ENCODE measurements at places on chromosomes 13 and 19.

GRCh38 chr13:29428310-29429181, 166.9 kb downstream of the SLC7A1 start:
- peak; percentile 64 for DNase-seq

DNA sequence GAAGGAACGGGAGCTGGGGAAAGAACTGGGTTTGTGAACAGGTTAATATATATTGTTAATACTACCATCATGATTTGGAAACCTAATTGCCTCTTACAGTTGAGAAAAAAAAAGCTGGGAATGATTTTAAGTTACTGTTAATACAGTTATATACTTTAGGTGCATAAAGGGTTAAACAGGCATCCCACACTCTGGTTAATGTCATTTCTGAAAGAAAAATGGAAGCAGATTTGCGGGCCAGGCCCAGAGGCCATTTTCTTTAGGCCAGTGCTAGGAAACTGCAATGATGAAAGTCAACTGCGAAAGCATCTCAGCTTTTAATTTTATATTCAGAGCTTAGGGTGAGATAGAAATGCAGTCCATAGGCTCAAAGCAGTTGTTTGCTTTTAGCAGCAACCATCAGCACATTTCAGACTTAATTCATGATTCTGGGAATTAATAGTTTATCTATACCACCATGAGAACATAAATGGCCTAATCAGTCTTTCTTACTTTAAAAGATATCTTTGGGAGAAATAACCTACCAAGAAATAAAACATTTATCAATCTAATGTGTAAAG, 592.8 kb downstream of the GPC6 start:
- DNase-seq, result no peak

DNA sequence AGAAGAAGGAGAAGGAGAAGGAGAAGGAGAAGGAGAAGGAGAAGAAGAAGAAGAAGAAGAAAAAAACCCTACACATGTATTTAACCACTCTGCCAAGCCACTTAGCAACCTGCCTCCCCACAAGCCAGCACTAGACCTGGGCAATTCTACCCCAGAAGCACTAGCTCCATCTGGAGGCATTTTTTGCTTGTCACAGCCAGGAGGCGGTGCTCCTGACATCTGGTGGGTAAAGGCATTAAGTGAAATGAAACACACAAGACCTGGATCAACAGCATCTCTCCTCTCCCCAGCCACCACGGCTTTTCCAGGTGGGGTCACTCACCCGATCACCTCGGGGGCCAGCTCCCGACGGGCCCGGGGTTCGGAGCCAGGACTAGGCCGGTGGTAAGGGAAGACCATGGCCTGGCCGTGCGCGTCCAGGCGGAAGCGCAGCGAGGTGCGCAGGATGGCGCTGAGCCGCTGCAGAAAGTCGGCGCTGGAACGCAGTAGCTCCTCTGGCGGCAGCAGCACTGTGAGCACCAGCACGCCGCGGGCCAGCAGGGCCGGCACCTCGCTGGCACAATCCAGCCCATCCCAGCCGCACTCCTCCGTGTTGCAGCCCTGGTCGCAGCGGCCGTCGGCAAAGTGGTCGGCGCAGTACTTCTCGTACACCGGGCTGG, 26.9 kb downstream of the NOTCH3 start:
- DNase-seq, result no peak

DNA sequence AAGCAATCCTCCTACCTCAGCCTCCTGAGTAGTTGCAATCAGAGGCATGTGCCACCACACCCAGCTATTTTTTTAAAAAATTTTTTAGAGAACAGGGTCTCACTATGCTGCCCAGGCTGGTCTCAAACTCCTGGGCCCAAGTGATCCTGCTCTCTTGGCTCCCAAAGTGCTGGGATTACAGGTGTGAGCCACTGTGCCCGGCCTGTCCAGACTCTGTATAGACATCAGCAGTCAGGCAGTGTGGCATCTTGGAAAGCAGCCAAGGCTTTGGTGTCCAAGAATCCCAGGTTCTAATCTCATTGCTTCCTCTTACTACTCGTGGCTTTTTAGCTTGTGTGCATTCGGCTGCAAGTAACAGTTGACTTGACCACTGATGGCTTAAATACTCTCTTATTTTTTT, 43.4 kb downstream of the BICRA start:
- no peak for DNase-seq

- DNase-seq, result no peak
Observed at GRCh38 chr19:40283414-40284250, 1.5 kb downstream of the AKT2 start.

GRCh38 chr19:533364-534058, 2.0 kb downstream of the CDC34 start:
- peak; percentile 58 for DNase-seq

DNA sequence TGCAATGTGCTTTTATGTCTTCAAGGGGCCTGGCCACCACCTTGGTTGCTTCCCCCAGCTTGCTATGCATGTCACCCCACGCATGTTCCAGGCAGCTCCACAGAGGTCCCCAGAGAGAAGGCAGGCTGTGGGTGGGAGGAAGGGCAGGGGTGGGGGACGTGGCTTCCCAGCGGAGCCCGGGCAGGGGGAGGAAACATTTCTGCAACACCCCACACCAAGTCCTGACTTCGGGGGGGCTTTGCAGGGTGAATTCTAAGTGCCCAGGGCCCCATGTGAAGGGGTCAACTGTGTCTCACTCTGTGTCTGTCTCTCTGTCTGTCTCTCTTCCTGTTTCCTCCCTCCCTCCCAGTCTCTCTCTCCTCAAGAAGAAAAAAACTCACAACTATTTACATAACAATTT, 39.6 kb downstream of the LTBP4 start:
- DNase-seq, result no peak

DNA sequence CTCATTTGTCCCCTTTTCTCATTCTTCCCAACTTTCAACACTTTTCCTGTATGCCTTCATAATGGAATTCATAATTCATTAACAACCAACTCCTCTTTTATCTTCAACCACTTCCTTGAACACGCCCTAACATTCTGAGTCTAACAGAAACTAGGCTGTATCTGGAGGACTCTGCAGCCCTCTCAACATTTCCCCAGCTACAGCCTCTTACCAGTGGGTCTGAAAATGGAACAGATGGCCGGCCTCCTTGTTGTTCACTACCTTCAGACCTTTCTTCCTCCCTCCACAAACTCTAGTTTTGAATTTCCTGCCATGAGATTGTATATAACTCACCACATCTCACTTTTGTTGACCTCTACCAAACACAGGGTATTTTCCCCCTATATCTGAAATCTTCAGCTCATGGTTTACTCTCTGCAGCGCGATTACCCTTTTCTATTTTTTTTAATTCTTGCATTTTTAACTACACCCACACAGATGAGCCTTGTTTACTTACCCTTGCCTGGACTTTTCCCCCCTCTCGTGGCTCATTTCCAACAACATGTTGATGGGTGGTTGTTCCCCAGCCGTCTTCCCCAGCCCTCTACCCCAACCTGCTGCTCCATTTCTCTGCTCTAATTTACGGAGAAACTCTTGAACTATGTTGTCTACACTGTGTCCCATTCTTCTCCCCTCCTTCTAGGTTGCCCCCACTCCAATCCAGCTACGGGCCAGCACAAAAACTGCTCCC, 846 bp downstream of the ZNF790 start:
- no peak for DNase-seq

DNA sequence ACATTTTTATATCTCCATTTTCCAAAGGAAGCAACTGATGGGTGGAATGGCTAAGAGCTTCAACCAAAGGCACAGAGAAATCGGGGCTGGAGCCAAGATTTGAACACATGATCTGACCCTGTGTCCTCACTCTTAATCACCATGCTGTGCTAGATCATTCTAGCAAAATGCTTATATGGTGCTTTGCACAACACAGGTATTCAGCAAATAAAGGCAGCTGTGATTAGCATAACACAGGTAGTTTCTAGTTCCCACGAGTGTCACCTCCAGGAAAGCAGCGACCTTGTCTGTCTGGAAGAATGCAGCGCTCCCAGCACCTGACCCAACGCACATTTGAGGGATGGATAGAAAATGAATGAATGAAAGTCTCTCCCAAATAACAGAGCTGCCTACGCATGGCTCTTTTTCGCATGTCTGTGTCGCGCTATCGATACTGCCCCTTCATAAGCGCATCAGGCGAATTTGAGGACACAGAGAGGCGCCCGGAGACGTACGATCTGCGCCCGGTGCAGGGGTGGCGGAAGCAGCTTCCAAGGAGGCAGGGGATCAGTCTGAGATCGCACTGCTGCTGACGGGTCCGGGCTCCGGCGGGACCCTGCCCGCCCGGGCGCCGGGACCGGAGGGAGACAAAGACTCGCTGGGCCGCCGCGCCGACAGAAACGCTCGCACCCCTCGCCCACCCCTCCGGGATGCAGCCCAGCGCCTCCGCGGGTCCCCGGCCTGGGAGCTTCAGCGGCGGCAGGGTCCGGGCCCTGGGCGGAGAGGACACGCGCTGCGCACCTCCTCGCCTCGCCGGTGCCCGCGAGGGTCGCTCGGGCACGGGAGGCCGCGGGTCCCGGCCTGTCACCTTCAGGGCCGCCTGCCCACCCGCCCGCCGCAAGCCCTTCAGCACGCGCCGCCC, 609 bp downstream of the EPS15L1 start:
- no peak for DNase-seq

DNA sequence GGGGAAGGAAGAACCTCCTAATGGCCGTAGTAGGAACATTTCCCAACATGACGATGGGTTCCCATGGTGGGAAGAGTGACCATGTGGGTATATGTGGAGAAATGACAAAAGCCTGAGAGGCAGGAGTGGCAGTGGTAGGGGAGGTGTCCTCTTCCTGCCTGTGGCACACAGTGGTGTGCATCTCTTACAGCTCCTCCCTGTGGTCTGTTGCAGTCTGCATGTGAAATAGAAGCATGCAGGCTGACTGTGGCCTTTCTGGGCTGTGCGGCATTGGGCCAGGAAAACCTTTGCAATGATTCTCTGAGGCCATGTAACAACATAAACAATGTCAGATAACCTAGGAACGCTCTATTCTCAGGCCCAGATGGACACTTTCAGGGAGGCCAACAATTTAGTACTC, 84.0 kb downstream of the LACC1 start:
- DNase-seq, result no peak

- DNase-seq, result no peak
Observed at GRCh38 chr19:11612816-11613511, 15.7 kb downstream of the ZNF627 start.

GRCh38 chr19:1577929-1578618, 9.9 kb upstream of the MEX3D start:
- DNase-seq, result no peak

DNA sequence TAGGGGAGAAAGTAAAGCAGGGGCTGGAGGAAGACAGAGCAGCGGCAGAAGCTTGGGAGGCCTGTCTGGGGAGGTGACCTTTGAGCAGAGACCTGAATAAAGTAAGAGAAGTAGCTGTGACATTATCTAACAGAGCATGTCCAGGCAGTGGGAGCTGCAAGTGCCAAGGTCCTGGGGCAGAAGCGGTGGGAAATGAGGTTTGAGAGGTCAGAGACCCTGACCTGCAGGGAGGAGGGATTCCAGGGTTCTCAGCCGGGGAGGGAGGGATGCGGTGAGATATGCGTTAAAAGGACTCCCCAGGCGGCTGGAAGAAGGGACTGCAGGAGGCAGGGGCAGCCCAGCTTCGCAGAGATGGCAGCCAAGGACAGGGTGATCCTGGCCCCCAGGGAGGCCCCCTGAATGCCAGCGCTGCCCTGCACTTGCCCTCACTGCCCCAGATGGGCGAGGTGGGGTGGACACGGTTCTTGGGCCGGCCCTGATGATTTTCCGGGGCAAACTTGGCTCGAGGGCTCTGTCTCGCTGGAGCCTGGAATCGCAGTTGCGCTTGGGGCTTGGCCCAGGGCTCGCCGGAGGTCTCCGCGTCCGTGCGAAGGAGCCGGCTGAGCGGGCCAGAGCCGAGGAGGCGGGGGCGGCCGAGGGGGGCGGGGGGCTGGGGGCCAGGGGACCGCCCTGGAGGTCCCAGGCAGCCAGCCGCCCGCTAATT, 3.2 kb downstream of the CRLF1 start:
- no peak for DNase-seq

GRCh38 chr13:42865768-42866102, 84.4 kb downstream of the FAM216B start:
- DNase-seq, result no peak

DNA sequence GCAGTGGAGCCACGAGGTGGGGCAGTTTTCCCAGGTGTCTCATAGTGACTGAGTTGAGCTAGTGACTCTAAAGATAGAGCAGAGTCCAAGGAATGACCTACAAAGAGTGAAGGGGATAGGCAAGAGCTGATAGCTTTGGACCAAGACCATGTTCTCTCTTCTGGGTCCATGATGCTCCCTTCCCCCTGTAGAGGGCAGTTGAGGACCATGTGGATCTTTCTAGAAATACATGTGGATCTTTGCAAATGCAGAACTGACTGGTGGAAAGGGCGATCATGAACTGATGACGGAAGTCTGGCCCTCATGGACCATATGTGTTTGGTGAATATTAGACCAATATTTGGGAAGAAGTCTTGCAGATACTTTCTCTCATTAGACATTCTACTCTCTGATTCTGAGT, 6.9 kb downstream of the PSG1 start:
- DNase-seq, result no peak

DNA sequence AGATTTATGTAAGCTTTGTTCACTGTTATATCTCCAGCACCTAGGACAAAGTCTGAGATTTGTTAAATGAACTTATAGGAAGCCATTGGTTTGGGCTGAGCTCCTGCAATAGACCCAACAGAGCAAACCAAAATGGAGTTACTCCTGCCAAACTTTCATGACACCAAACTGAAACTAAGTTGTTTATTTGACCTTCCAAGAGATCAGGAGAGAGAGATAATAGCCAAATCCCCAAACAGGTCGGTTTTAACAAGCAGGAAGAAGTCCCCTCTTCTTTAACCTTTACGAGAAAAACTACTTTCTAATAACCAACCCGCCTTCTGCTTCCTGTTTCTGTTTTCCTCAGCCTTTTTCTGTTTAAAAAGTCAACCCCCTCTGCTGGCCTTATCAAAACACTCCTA, 54.9 kb upstream of the ATP12A start:
- DNase-seq, result no peak

DNA sequence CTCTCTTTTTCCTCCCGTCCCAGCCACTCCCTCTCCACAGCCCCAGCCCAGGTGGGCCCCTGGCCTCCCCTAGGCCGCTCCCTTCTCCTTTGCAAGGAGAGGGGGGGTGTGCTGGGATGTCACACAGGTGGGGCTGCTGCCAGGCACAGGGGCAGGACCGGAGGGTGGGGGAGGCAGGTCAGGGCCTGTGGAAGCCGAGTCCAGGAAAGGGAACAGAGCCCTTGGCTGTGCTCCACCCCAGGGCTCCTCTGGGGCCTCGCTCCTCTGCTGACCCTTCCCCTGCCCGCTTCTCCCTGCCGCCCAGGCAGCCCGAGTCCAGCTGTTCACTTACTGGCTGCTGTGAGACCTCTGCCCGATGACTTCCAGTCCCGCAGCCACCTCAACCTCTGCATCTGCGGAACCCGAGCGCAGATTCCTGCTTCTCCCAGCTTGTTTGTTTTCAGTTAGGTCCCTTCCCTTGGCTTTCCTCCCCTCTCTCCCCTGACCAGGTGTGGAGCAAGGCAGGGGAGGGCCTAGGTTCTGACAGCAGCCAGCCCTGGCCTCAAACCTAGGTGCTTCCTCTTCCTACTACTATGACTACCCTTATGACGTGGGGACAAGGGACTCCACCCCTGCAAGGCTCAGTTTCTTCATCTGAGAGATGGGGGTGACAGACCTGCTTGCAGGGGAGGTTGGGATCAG, 850 bp upstream of the KLK11 start:
- DNase-seq, result no peak

- DNase-seq, result no peak
Observed at GRCh38 chr13:19781526-19781925, 1.2 kb downstream of the PSPC1 start.

Measured in right forelimb (tissue), 1 donor.